ENCODE measurements at places on chromosomes 7 and 10. TPM values are rescaled to one million over a fixed set of nuclear protein-coding genes. Genes with fewer than 3 reads are reported as not detected.

The HOXA13 gene
- total RNA-seq: not detected

The POU6F2 gene
- total RNA-seq: 0.29 TPM

The RELN gene
- 9.8 TPM for total RNA-seq

The HEPACAM2 gene
- total RNA-seq: 2.7 TPM

The MBL2 gene
- not detected for total RNA-seq

The MMD2 gene
- total RNA-seq: not detected

The COL13A1 gene
- 13.0 TPM for total RNA-seq

The COL26A1 gene
- 21.9 TPM for total RNA-seq

The ATP6V1F gene
- total RNA-seq: 120 TPM

All from metanephros (tissue), 2 donors.